ENCODE measurements at places on chromosomes 4 and X. TPM values are rescaled to one million over a fixed set of nuclear protein-coding genes. Genes with fewer than 3 reads are reported as not detected.

The GRIA3 gene
- not detected for total RNA-seq

The MTMR8 gene
- total RNA-seq, result 1.6 TPM

The CAPN6 gene
- total RNA-seq, result not detected

The CXCL9 gene
- total RNA-seq, result 0.13 TPM

The TLR3 gene
- total RNA-seq, result 9.8 TPM

The SMIM10L2A gene
- 0.03 TPM for total RNA-seq

Measured in SK-MEL-5 (cell line).